ENCODE measurements at places on chromosomes 5 and 9.

DNA sequence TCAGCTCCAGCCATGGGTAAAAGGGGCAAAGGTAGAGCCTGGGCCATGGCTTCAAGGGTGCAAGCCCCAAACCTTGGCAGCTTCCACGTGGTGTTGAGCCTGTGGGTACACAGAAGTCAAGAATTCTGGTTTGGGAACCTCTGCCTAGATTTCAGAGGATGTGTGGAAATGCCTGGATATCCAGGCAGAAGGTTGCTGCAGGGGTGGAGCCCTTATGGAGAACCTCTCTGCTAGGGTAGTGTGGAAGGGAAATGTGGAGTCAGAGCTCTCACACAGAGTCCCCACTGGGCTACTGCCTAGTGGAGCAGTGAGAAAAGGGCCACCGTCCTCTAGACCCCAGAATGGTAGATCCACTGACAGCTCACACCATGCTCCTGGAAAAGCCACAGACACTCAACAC is 117.1 kb downstream of the NREP start:
- DNase-seq = no peak

DNA sequence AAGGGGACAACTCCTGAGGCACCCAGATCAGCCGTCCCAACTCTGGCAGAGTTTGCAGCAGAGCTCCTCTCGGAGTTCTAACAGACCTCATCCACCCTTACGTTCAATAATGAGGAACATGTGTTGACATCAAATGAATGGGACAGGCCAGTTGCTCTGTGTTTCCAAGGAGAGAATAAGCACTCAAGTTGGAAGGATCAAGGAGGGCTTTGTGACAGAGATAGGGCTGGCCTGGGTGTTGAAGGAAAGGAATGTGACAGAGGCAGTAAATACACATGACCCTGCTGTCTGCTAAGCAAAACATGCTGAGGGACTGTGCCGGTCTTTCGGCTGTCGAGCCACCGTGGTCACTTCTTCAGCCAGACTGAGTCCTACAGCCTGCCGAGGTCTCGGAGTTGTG is 48.2 kb downstream of the GPR107 start:
- DNase-seq = no peak

GRCh38 chr5:176822041-176822792 is 11.9 kb downstream of the UNC5A start:
- no peak for DNase-seq

DNA sequence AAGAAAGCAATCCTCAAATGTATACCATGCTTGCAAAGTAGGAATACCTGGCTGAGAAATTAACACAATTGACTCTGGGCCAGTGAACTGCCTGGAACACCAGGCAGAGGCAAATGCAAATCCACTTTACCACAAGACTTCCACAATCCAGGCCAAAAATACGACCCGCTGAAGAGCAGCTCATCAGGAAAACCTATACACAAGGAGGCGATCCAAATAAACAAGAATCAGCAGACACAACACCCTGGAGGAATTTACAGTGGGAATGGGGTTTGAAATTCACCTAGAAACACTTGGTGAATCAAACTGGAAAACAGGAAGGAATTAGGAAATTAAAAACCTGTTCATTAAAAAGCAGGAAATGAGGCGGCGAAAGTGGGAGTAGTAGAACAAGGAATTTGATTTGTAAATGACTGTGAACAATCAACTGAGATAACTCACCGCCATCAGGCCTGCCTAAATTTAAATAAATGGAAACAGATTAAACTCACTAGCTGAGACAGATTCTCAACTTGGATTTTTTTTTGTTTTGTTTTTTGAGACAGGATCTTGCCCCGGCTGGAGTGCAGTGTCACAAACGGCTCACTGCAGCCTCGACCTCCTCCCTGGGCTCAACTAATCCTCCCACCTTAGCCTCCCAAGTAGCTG is 15.9 kb downstream of the CMBL start:
- DNase-seq = no peak

DNA sequence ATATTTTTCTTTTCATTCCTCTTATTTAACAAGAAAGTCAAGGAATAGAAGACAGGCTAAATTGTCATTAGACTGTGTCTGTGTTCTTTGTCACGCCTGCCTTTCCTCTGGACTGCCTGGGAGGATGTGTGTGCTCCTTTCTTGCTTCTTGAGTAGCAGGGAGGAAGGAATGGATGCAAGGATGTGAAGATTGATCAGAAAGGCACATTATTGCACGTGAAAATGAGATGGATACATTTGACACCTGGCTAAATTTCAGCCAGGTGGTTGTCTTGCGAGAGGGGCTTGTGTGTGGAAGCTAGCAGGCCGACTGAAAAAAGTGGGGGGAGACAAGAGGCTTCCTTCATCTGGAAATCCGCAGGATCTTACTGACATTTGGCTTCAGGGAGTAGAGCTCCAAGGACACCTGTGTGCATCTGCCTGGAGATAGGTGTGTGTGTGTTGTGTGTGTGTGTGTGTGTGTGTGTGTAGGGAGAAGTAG is 200.1 kb downstream of the MEF2C start:
- no peak for DNase-seq

DNA sequence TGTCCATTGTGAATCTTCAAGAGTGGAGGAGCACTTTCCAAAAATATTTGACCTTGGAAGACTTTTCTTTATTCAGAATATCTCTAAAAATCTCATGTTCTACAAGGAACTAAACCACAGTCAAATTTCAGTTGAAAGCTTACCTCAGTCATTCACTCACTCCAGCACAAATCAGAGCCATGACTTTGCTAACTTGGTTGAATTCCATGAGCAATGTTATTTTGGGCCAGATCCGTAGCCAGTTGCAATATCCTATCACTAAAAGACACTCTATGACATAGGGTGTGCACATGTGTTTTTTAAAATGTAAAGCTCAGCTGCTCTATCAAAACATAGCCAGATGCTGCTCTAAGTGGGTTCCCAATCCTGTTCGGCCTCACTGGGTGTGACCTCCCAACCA is 156.1 kb upstream of the ANKRD55 start:
- no peak for DNase-seq

- DNase-seq = no peak
These were observed 27.5 kb upstream of the HAND1 start for GRCh38 chr5:154505567-154505966.

DNA sequence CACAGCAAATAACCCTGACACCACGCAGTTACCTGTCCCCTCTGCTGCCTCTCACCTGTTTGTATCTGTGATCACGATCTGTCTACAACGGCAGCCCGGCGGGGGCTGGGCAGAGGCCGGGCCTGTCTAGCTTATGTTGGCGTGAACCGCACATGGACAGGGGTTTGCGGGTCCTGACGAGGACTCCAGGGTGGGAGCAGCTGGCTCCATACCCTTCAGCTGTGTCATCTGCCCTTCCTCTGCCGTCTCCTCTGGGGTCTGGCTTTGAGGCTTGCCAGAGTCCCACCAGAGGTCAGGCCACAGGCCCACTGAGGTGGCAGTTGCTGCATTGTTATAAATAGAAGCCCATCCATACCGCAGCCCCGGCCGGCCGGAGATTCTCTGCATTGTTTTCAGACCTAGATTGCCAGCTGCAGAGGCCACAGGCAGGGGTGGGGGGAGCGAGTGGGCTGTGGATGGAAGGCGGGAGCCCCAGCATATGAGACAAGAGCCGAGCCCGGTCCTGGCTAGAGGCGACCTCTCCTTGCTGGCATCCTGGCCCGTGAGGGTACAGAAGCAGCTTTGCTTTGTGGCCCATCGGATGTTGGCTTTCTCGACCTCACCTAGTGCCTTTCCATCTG is 37.8 kb downstream of the FAM78A start:
- DNase-seq = no peak

DNA sequence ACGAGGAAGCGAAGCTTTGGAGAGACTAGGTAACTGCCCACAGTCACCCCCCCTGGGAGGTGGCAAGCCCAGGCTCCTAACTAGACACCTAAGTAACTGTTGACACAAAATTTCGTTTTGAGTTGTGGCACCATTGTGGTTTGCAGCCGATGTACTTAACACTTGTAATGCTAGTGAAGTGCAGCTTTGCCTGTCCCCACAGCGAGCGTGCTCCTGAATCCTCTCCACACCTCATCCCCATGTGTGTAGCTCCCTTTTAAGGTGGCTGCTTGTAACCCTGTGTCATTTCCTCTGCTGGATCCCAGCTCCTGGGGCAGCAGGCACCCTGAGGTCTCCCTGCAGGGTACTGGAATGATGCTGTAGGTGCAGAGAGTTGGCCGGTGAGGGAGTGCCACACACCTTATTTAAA is 114.9 kb downstream of the TRIO start:
- DNase-seq = no peak

GRCh38 chr9:38675211-38675610 is 44.7 kb downstream of the FAM240B start:
- no peak for DNase-seq

- DNase-seq = no peak
These were observed 32.3 kb upstream of the SPATA31E1 start for GRCh38 chr9:87850391-87850790.

- no peak for DNase-seq
These were observed 183.0 kb upstream of the FTMT start for GRCh38 chr5:121668635-121669034.

DNA sequence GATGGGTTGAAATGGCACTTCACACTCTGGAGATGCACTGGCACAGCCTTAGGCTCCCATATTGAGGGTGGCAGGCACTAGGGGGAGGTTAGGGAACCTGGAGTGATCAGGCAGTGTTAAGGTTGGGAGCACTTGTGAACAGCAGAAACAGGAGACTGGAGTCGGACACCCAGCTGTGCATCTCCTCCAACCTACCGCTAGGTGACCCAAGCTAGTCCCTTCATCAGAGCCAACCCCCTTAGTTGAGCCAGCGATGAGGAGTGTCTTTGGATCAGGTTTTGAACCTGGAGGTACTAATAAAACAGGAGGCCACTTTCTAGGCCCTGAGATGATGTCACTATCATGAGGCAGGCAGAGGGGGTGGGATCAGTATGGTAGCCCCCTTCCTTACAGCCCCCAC is 1.7 kb downstream of the ACTL7B start:
- DNase-seq = no peak

- no peak for DNase-seq
These were observed 64.9 kb upstream of the OSMR start for GRCh38 chr5:38780945-38781344.

DNA sequence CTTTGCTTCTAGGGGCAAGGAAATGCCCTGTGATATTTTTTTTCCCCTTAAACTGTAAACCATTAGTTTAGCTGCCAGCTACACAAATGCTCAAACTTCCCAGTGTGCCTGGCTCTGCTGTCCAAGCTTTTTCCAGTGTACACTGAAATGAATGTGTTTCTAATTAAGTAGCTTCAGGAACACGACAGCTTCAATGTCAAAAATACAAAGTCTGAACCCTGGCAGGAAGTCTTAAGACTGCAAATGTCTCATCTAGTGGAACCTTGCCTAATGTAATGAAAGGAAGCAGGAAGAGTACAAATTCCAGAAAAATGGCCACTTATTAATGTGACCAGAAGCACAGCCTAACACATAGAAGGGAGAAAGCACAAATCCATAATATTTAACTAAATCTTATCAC is 255.2 kb downstream of the CRB2 start:
- no peak for DNase-seq

GRCh38 chr5:133494232-133494922 is 118.0 kb downstream of the FSTL4 start:
- DNase-seq = no peak

- DNase-seq = no peak
These were observed 63.8 kb upstream of the ANKH start for GRCh38 chr5:14935341-14935740.

- DNase-seq = no peak
These were observed 49.7 kb upstream of the SAP30L start for GRCh38 chr5:154396128-154396527.

DNA sequence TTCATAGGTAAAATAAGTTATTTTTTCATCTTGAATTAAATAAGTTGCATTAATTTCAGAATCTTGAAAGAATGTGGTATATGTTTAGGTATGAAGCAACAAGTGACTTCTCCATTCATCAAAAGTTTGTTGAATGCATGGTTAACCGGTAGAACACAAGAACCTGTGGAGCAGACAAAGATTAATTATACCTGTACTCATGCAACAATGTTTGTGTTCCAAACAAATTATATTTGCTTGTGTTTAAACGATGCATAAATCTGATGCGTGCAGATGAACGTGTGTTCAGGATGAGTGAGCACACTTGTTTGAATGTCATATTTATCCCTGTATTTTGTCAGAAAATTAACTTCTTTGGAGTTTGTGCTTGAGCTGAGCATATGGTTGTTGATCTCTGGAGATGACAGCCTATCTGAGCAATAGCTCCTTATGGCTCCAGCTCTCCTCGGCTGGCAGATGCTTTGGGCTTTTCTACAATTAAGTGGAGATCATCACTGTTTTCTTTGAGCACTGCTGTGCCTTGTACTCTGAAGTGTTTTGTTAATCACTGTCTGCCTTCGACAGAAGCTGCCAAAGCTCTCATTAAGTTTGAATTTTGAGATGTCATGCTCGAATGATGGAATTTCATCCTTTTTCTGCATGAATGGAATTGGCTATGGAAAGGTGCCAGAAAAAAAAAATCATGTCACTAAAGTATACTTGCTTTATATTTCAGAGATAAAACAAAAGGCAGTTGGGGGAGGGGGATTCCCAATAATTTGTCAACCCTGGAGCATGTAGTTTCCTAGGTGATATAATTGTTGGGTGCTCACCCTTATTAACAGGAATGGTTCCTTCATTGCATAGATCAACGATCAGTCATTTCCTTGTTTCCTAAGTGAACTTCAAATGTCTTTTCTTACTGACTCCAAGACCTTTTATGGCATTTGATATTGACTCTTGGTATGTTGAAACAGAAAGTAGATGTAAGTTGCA is 502.5 kb upstream of the ARRDC3 start:
- DNase-seq = no peak

DNA sequence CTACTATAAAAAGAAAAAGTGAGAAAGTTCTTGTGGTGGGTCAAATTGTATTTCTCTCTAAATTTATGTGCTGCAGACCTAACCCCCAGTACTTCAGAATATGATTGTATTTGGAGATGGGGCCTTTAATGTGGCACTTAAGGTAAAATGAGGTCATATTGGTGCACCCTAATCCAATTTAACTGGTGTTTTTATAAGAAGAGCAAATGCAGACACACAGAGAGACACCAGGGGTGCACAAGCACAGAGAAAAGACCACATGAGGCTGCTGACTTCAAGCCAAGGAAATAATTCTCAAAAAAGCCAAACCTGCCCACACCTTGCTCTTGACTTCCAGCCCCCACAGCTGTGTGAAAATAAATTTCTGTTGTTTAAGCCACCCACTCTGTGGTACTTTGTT is 80.2 kb upstream of the HTR4 start:
- DNase-seq = no peak

DNA sequence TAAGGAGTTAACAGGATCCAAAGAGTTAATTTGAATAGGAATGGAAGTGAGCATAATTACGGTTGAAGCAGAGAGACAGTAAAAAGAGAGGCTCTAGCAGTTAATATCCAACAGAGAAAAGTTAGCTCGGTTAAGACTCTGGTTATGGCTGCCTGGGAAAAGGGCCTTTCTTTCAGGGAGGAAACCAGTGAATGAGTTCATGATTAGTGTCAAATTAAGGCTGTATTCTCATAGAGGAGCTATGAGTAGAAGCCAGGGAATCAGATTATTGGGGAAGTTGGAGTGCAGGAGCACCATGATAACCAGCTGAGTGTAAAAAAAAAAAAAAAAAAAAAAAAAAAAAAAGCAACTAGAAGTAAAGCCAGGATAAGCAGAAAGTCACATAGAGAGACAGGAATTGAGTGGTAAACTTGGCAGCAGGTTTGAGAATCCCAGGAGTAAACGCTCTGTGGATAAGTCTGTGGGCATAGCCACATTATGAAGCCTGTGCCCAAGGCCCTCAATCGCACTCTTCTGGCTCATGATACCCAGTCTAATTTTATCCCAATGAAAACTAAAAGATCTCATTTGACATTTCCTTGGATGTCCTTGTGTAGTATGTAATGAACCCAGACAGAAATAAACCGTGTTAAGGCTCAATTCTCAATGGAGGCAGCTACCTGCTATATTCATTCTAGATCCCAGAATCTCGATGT is 372.6 kb upstream of the MPDZ start:
- DNase-seq = no peak
